ENCODE measurements at places on chromosomes 7 and 10.

DNA sequence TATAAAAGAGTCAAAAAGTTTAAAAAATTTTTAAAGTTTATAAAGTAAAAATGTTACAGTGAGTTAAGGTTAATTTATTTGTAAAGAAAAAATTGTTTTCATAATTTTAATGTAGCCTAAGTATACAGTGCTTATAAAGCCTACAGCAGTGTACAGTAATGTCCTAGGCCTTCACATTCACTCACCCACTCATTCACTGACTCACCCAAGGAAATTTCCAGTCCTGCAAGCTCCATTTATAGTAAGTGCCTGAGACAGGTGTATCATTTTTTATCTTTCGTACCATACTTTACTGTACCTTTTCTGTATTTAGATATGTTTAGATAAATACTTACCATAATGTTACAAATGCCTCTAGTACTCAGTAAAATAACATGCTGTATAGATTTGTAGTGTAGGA lies 269.7 kb upstream of the PHF14 start:
- DNase-seq, result no peak

- no peak for DNase-seq
Measured at GRCh38 chr7:31478018-31478417, 35.9 kb upstream of the ITPRID1 start.

- no peak for DNase-seq
Measured at GRCh38 chr10:37379991-37380390, 254.6 kb downstream of the ANKRD30A start.

- no peak for DNase-seq
Measured at GRCh38 chr7:22989643-22990587, 24.0 kb downstream of the HYCC1 start.

- no peak for DNase-seq
Measured at GRCh38 chr7:158077151-158077840, 510.3 kb downstream of the PTPRN2 start.

DNA sequence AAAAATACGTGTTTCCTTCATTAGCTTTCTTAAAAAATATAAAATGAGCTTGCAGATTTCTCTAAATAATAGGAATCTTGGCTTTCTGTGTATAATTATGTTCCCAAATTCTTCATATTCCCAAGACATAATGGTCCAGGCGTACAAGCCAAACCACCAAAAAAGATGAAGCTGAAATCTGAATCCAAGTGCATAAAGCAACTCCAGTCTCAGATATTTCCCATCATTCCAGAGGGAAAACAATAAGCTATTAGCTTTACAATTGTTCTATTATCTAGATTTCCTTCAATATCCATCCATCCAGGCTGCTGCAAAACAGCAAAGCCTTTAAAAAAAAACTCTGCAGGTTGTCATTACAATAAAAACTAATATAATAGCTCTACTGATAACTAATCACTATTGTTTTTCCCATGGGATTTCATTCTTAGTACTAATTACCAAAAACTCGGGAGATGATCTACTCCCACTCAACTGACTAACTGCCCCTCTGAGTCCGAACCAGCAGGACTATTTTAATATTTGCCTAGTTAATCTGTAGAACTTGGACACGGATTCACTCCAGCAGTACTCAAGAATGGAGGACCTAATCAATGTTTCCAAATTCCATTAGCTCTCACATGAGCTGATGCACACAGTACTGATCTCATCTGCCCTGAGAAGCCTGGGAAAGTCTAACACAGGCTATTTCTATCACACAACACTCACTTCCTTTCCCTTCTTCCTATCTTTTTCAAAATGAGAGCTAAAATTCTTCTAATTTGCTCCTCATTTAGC lies 108.9 kb upstream of the ASAH2 start:
- no peak for DNase-seq

DNA sequence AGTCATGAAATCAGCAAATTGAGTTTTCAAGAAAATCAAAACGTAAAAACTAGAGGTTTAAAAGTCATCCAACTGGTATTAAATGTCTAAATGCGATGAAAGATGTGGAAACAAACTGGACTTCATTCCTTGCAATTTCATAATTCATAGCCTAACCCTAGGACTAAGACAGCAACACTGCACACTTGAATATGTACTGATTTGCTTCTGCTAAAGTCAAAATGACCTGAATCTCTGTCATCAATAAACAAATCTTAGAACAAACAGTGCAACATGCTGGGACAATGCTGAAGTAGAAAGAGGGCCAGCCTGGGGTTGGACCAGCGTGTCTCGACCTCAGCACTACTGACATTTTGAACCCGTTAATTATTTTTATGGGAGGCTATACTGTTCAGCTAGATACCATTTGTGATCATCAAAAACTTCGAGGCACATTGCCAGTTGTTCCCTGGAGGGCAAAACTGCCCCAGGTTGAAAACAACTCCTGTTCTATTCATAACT lies 47.1 kb downstream of the MYOF start:
- DNase-seq, result no peak

GRCh38 chr7:22357311-22358175 lies 589 bp upstream of the RAPGEF5 start:
- DNase-seq, result no peak

- DNase-seq, result no peak
Measured at GRCh38 chr10:131019696-131020095, 291.8 kb downstream of the TCERG1L start.

- no peak for DNase-seq
Measured at GRCh38 chr10:71465551-71466252, 69.0 kb downstream of the CDH23 start.

DNA sequence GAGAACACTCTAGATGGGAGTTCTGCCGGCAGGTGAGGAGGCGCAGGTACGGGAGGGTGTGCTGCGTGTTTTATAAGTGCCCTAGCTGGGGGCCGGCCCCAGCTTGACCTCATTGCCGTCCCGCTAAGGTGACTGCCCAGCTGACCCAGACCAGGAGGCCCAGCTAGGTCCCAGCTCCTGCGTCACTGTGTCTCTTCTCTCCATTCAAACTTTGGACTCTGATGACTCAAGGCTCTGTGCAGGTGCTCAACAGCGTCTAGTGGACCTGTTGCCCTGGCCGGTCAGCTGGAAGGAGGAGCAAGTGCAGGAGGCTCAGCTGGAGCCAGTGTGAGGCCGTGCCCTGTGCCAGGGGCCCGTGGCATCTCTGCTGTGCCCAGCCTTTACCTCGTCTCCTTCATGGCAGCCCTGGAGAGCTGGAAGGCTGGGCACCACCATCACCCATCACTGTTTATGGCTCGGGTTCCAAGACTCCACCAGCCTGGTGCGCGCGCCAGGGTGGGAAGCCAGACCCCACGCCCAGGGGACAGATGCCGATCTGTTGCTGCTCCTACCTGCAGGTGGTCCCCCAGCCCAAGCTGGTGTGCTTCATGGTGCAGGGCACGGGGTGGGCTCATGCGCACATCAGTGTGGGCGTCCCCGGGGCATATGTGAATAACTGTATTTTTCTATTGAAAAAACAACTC lies 14.6 kb downstream of the LHPP start:
- DNase-seq, result no peak

- DNase-seq, result no peak
Measured at GRCh38 chr10:69439813-69440506, 11.3 kb upstream of the TSPAN15 start.

- no peak for DNase-seq
Measured at GRCh38 chr7:105989686-105990085, 26.6 kb downstream of the CDHR3 start.

GRCh38 chr10:97318772-97319651 lies at the start of gene FRAT1:
FRAT1 (plus strand) TSS chr10:97319271; CDS start chr10:97319454, 183 bp downstream.
- DNase-seq, result peak; percentile 93

GRCh38 chr10:35433851-35434426 lies 97.6 kb downstream of the CCNY start:
- DNase-seq, result no peak

GRCh38 chr10:104584541-104584940 lies 56.5 kb upstream of the SORCS3 start:
- no peak for DNase-seq

- DNase-seq, result no peak
Measured at GRCh38 chr7:134701272-134701671, 54.6 kb downstream of the BPGM start.

- no peak for DNase-seq
Measured at GRCh38 chr10:104822088-104822487, 181.0 kb downstream of the SORCS3 start.

GRCh38 chr7:140479739-140480084 lies 407 bp upstream of the MKRN1 start:
- DNase-seq, result no peak

DNA sequence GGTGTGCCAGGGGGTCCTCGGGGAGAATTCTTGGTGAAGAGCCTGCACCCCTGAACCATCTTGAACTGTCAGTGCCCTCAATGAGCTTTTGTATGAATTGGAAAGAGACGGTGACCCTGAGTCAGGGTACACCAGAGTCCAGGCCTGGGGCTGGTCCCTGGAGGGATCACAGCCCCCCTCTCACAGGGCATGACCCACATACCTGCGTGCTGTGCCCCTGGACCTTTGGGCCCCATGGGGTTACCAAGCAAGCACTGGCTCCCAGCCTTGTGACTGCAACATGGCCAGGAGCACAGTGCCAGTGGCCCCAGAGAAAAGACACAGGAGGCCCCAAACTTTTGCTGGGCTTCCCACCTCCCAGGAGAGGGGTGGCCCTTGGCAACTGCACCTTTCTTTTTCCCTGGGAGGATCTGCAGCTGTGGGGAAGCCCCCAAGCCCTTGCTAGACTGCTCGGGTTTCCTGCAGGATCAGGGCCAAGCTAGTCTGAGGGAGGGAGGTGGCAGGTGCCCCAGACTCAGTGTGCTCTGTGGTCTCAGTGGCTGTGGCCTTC lies 153.5 kb downstream of the ZNF248 start:
- DNase-seq, result no peak

DNA sequence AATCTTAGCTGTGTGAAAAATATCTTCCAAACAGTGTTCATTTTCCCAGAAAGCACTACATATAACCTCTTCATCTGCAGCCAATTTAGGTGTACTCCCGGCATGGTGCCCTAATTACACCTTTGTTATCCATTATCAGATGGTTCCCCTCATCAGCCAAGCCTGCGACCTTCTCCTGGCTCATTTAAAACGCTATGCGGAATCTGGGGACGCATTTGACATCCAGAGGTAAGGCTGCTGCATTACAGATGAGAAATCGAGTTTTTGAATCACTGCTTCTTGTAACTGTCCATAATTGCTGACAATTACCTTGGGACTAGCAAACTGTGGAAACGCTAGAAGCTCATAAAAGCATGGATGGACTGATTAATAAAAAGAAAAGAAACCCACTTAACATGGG lies 109.5 kb downstream of the PARP12 start:
- no peak for DNase-seq

DNA sequence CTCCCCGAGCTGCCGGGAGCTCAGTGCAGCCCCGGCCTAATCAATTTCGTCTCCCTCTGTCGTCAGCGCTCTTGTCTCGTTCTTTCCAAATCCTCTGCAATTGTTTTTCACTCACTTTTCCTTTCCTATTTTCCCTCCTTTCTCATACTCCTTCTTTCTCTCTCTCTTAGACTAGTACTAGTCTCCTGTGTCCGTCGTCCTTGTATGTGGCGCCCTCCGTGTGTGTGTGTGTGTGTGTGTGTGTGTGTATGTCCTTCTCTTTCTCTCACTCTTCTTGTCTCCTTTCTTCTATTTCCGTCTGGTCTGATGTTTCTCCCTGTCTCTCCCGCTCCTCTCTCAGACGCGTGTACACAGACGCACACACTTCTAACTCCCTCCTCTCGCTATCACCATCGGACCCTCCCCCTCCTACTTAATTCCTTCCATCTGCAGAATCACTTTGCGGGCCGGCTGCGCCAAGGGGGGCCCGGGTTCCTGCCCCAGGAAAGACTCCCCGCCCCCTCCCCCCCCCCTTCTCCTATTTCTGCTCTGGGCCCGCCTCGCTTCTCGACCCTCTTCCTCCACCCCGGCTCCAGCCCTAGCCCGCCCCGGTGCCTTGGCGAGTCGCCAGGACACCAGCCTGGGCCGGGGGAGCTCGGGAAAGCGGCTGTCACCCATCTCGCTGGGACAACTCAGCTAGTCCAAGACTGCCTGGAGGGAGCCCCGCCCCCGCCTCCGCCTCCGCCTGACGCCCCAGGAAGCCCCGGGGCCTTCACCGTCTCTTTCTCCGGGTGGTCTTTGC lies 743 bp upstream of the ZCCHC24 start:
- DNase-seq, result no peak

DNA sequence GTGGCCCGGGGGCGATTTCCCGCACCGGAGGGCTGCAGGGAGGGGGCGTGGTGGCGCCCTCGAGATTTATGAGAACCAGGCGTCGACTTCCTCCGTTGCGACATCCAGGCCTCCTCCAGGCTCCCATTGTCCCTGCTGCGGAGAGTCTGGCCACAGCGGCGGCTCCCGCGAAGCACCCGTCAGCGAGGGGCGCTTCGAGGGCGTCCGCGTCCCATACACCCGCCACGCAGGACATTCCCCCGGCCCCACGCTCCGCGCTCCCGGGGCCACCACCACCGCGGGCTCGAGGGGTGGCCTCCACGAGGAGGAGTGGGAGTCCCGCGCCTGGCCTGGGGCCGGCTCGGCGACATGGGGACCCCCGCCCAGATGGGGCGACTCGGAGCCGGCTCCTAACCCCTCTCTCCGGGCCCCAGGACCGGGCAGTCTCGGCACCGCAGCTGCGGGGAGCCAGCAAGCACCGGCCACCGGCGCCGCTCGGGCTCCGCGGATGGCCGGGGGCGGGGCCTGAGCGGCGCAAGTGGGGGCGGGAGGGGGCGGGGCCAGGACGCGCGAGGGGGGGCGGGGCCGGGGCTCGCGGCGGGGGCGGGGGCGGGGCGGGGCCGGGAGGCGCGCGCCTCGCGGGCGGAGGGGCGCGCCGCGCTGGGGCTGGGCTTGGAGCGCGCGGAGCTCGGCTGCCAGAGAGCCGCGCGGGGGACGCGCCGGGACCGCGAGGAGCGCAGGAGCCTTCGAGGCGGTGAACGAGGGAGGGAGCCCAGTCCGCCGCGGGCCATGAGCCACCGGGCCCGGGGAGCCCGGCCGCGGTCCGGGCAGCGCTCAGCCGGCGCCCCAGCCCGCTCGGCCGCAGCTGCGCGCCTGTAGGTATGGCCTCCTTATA lies at the start of gene SH2B2:
Gene SH2B2, plus strand, starts transcription at position 632 of the 874 bp plus-strand sequence. CDS start 13,683 bp downstream, outside the sequence.
- peak; percentile 81 for DNase-seq

DNA sequence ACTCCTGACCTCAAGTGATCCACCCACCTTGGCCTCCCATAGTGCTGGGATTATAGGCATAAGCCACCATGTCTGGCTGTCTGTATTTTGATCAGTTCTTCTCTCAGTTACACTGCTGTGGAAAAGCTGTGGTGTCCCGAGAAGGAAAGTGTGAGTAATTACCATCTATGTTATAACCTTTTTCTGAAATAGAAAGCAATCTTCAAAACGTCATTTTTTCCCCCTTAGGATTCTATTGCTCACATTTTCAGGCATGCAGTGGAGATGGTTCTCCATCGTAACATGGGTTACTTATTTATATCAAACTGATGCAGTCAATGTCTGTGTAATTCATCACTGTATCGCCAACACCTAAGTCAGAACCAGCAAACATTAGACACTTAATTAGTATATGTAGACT lies 103.5 kb upstream of the FAM3C start:
- DNase-seq, result no peak

- DNase-seq, result no peak
Measured at GRCh38 chr7:44959433-44959951, 19.3 kb downstream of the MYO1G start.

DNA sequence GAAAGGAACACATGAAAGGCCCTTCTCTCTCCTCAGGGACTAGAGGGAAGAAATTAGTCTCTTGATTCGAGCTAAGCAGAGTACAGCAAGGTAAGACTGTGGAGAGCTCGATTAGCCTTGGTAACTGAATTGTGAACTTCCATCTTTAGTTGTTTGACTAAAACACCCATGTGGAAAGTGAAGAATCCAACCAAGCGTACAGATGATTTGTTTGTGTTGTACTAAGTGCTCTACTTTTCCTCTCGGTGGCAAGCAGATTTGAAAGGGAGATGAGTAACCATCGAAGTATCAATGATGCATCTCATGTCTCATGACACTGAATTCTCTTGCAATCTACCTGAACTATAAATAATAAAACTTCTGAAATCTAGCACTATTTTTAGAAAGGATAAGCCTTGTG lies 80.7 kb downstream of the FZD1 start:
- DNase-seq, result peak; percentile 13

All from GM06990 (cell line).